GM06990 (cell line): ENCODE measurements at places on chromosomes 3 and 15.

DNA sequence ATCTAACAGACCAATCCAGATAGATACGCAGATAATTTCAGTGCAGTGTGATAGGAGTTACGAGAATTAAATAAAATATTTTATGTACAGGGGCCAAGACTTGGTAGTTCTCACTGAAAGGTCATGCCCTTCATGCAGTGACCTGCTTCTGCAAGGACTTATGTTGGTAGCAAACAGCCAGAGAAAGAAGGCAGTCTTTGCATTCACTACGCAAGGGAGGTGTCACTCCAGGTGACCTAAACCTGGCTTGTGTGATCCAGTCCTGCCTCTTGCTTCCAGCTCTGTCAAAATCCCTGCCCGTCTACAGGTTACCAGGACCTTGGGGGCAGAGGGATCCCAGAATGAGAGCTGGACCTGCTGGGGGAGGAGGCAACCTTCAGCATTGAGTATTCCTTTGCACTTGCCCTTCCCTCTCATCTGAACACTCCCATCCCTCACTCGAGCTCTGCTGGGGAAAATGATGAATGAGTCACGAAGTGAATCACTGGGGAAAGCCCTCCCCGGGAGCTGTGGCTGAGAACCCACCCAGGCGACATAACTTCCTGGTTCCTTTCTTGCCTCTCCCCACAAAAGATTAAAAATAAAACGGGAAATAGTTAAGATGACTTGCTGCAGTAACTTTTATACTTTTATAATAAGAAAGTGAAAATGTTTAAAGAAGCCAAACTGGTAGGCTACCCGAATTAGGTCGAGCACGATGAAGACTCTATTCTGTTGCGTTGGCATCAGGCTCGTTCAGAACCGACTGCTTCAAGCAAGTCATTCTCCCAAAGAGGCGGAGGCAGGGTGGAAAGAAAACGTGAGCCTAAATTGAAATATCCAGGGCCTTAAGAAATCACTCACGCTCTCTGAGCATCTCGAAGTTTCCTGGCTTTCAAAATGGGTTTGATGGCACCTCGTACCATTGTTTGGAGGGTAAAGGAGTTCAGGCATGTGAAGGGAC, 216.1 kb downstream of the SLCO3A1 start:
- no peak for DNase-seq

DNA sequence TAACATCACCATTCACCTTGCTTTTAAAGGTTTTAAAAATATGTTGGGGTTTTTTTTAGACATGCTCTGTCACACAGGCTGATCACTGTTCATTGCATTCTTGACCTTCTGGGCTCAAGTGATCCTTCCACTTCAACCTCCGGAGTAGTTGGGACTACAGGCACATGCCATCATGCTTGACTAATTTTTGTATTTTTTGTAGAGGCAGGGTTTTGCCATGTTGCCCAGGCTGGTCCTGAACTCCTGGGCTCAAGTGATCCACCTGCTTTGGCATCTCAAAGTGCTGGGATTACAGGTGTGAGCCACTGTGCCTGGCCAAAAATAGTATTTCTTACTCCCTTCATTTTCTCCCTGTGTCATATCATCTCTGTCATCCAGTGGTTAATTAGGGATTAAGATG, 101.4 kb downstream of the PIK3R4 start:
- DNase-seq, result no peak

- no peak for DNase-seq
Measured at GRCh38 chr15:99086327-99086667, 18.6 kb upstream of the SYNM start.

DNA sequence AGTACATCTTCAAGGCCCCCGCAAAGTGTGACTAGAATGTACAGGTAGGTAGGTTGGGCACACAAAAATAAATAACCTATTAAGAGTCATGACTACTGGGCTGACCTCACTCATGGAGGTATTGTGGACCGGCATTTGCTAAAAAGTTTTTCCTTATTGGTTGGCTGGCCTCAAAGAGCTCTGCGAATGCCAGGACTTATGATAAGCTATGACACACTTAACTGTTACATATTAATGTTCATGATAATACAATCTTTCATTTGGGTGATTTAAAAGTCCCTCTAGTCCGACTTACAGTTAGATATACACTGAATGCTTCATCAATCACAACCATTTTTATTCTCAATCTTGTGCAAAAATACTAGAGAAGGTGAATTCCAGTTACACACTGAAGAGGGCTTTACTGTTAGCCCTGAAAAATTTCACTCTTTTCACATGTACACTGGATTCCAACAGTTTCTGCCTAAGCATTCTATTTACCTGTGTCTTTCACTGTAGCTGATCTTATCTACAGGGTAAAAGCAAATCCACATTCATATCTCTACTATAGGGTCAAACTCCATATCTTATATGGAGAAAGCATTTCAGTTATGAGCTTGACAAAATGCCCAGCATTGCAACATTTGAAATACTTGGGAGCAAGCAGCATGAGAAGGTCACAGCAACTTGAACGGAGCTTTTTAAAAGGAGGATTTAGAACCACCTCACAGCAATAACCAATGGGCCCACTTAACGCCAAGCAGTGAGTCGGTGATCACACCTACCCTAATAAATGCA, 329.1 kb downstream of the FOXP1 start:
- no peak for DNase-seq

GRCh38 chr3:37279236-37279635, 104.9 kb upstream of the LRRFIP2 start:
- DNase-seq, result no peak
